ENCODE measurements at places on chromosomes 11 and 22.

GRCh38 chr22:19172213-19173046 lies 6.1 kb downstream of the SLC25A1 start:
- DNase-seq: no peak

GRCh38 chr11:128776424-128777284 lies 82.8 kb downstream of the FLI1 start:
- no peak for DNase-seq

GRCh38 chr11:112565551-112565950 lies 304.9 kb upstream of the PLET1 start:
- no peak for DNase-seq

DNA sequence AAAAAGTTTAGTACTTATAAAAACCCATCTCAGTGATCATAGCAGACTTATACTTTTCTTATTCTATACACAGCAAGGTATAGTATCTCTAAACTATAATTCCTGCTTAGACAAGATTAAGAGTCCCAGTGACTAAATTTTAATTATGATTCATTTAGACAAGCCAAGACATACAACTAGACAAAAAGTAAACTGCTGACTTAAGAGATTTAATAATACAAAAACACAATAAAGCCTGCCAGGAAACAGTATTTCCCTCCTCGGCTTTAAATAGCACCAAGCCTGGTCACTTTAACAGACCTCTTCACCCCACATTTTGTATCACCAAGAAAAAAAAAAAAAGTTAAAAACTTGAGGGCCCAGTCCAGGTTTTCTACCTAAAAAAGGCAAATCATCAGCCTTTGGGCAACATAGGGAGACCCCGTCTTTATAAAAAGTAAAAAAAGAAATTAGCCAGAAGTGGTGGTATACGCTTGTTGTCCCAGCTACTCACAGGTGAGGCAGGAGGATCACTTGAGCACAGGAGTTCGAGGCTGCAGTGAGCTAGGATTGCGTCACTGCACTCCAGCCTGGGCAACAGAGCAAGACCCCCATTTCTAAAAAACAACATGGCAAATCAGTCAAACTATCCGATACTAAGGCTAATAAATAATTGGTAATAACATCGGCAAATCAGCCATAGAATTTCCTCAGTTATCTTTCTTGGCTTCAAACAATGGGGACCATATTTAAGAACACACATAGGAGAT lies 53.8 kb downstream of the SIK3 start:
- DNase-seq: no peak

- no peak for DNase-seq
Observed at GRCh38 chr11:108338750-108339149, 115.9 kb downstream of the ATM start.

- no peak for DNase-seq
Observed at GRCh38 chr22:44968736-44969135, 41.1 kb downstream of the PHF21B start.

Data from retinal pigment epithelial cell (primary cell).